ENCODE measurements at places on chromosomes 4 and X. TPM values are rescaled to one million over a fixed set of nuclear protein-coding genes. Genes with fewer than 3 reads are reported as not detected.

- H3K36me3 ChIP-seq, result no peaks in the 10 kb centered on the region
- no peak for DNase-seq
- no peaks in the 10 kb centered on the region for H3K4me1 ChIP-seq
- H3K27me3 ChIP-seq, result no peaks in the 10 kb centered on the region
- no peak overlapping the region for H3K27ac ChIP-seq
These were observed 194.2 kb downstream of the CLCN4 start for GRCh38 chrX:10350981-10351380.

DNA sequence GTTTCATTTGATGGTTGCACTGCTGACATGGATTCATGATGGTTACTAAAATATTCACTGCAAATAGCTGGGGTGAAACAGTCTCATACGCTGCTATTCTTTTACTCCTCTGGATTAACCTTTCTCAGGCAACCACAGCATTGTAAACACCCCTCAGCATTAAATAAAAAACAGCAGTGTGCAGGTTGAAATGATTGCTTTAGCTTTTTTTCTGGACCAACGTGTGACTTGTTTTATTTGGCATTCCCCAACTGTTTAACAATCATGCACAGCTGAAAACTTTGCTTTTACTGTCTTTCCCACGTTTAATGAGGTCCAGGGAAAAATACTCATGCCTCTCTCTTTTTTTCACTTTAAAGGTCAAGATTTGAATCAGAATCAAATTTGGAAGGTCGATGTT is 490.8 kb downstream of the RAPGEF2 start:
- H3K27me3 ChIP-seq, result no peaks in the 10 kb centered on the region
- no peaks in the 10 kb centered on the region for H3K36me3 ChIP-seq

- DNase-seq, result no peak
- H3K4me3 ChIP-seq, result no peak overlapping the region
- H3K27ac ChIP-seq, result no peak overlapping the region
- H3K36me3 ChIP-seq, result peaks cover 41% of the 10 kb centered on the region
- peaks cover 14% of the 10 kb centered on the region for H3K4me1 ChIP-seq
These were observed 28.8 kb downstream of the RPS6KA3 start for GRCh38 chrX:20237864-20238263.

The CABS1 gene
- total RNA-seq, result not detected

The DTHD1 gene
- 0.95 TPM for total RNA-seq

GRCh38 chrX:153973127-153974002 is 811 bp downstream of the TMEM187 start:
- DNase-seq, result peak; percentile 60
- H3K27me3 ChIP-seq, result no peaks in the 10 kb centered on the region
- peak overlapping the region; percentile 98 for H3K27ac ChIP-seq
